HS-27A (cell line): ENCODE measurements at places on chromosomes 3 and 15.

DNA sequence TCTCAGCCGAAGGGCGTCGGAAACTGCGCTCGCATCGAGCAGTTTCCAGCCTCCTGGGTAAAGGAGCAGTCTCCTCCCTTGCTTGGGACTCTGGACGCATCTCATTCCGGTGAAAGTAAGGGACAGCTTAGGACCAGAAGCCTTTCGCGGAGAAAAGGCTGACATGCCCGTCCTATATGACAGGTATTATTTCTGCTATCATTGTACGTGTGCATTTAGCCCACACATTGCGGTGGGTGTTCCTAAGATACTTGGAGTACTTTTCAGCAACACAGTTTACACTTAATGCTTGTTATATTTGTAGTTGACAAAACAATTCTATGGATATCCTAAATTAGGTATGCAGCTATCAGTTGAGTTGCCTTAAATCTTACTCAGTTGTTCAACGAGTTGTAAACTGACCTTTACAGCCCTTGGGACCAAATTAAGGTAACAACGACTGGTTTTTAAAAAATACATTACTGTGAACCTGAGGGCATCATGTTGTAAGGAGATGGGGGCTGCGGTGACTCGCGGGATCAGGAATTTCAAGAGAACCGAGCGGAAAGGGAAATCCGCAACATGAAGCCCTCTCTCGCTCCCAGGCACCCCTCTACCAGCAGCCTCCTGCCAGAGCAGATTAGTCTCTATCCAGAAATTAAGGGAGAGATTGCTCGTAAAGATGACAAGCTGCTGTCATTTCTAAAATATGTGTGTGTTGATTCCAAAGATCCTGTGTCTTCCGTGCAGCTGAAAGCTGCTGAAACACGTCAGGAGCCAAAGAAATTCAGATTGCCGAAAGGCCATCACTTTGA is 632 bp upstream of the COPS2 start:
- no peak for DNase-seq

GRCh38 chr15:81239190-81239589 is 42.5 kb downstream of the IL16 start:
- no peak for DNase-seq

DNA sequence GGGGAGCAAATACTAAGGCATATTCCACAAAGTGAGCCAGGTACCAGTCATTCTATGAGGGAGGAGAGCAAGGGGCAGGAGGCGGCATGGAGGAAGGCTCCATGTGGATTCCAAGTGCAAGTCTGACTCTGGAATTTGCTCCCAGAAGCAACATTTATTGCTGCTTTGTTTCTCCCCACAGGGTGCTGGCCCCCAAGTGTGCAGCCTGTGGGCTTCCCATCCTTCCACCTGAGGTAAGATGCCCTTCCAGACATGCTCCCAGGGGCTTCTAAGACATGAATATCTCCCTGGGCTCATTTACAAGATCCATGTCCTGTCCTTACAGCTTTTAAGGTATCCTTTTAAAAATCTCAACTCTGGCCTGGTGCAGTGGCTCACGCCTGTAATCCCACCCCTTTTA is 15.9 kb upstream of the SACM1L start:
- DNase-seq = no peak

GRCh38 chr15:35023804-35024203 is 35.7 kb upstream of the ZNF770 start:
- DNase-seq = no peak

GRCh38 chr3:141825216-141826011 is 51.0 kb upstream of the ATP1B3 start:
- DNase-seq = no peak

- no peak for DNase-seq
Observed at GRCh38 chr3:105399611-105400010, 32.9 kb downstream of the ALCAM start.

DNA sequence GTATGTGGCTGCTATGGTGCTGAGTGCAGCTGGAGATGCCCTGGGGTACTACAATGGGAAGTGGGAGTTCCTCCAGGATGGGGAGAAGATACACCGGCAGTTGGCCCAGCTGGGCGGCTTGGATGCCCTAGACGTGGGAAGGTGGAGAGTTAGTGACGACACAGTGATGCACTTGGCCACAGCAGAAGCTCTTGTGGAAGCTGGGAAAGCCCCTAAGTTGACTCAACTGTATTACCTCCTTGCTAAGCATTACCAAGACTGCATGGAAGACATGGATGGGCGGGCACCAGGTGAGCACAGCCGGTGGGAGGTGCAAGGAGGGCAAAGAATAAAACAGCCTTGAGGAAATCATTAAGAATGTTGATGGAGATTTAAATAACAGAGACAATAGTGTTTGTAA is 2.9 kb downstream of the ADPRH start:
- no peak for DNase-seq

- no peak for DNase-seq
Observed at GRCh38 chr3:129567176-129567705, 24.3 kb downstream of the H1-8 start.

- DNase-seq = no peak
Observed at GRCh38 chr3:94671078-94671477, 608.2 kb downstream of the NSUN3 start.

DNA sequence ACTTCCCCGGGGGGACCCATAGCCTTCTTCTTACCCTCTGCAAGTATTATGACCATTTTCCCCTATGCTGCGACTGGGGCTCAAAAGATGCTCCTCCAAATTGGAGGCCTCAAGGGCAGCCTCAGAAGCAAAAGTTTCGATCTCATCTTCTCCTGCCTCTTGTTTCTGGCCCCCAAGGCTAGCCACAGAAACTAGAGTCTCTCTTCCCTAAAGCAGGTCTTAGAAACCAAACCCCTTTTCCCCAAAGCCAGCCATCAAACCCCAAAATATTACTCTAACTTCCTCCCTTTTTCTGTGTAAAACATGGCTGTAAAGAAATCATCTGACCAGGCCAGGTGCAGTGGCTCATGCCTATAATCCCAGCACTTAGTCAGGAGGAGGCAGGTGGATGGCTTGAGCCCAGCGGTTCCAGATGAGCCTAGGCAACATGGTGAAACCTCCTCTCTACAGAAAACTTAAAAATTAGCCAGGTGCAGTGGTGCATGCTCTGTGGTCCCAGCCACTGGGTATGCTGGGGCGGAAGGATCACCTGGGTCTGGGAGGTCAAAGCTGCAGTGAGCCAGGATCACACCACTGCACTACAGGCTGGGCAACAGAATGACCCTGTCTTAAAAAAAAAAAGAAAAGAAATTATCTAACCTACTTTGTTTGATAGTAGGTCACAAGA is 36.7 kb upstream of the MFGE8 start:
- no peak for DNase-seq

DNA sequence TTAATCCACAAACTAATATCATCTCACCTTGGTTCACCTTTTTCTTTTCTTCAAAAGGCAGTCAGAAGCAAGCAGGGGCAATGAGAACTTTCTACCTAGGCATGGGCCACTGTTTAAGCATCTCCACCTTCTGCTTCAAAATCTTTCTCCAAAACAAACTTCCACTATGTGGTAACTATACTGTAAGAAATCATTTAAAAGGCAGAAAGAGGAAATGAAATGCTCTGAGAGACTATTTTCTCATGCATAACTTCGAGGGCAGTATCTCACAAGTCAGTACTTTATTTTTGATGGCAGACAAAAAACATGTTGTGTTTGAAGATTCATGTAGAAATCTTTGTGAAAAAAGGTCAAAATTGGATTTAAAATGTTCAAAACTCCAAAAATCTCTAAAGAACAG is 419.7 kb downstream of the ZBTB20 start:
- no peak for DNase-seq

- DNase-seq = no peak
Observed at GRCh38 chr15:58185439-58185838, 47.3 kb downstream of the AQP9 start.

- no peak for DNase-seq
Observed at GRCh38 chr3:64215103-64215502, 10.2 kb downstream of the PRICKLE2 start.

GRCh38 chr15:91865486-91865885 is 12.0 kb downstream of the SLCO3A1 start:
- DNase-seq = no peak

DNA sequence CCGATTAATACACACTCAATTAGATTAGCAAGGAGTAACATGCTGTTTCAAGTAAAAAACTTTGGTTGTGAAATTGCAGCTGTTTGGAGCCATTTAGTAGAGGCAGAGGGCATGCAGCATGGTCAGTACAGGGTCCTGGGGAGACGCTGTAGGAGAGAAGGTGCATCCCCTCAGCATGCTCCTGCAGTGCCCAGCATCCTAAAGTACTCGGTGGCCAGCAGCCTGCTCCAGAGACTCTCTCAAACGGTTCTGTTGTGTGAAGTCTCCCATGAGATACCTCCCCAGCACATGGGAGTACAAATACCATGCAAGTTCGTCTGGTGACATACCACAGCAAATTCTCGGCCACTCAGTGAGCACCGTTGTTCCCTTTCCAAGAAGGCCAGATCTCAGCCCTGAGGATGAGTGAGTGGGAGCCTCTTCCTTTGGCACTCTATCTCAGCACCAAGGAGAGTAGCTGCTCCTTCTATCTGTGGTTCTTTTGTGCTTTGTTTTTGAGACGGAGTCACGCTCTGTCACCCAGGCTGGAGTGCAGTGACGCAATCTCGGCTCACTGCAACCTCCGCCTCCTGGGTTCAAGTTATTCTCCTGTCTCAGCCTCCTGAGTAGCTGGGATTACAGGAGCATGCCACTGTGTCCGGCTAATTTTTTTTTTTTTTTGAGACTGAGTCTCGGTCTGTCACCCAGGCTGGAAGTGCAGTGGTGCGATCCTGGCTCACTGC is 72.7 kb downstream of the TJP1 start:
- no peak for DNase-seq

GRCh38 chr3:10744098-10744465 is 71.9 kb upstream of the SLC6A11 start:
- no peak for DNase-seq

- DNase-seq = no peak
Observed at GRCh38 chr3:82265747-82266146, 504.3 kb upstream of the GBE1 start.

GRCh38 chr3:179971280-179971679 is 65.5 kb downstream of the PEX5L start:
- no peak for DNase-seq

DNA sequence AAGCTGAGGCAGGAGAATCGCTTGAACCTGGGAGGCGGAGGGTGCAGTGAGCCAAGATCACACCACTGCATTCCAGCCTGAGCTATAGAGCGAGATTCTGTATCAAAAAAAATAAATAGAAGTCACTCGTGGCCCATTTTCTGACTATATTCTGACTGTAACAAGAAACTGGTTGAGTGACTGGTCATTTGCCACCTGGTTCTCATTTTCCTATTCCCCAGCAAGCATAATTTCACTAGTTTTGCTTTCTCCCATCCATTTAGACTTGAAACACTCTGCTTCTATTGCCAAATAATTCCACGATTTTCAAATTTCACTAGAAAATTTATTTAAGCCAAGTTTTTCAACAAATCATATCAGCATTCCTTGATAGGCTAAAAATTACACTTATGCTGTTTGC is 40.7 kb downstream of the C3orf70 start:
- DNase-seq = no peak

GRCh38 chr3:25648107-25648535 is 16.6 kb downstream of the TOP2B start:
- DNase-seq = peak; percentile 63

DNA sequence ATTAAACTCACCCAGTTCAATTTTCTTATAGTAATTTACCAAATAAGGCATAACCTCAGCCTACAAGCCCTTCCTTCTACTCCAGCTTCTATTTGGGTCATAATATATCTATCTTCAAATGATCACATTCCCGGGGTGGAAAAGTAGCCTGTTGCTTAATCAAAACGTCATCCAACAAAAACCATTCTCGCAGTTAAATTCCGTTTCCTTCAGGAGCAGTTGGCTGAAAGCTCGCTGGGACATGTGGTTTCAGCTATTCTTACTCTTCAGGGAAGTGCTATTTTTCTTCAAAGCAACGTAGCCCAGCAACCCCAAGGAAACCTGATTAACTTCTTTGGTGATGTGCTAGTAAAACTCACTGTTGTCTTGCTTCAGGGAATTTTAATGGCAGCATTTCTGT is 59.6 kb downstream of the MAGI1 start:
- peak; percentile 58 for DNase-seq

GRCh38 chr3:143529018-143529478 is 319.2 kb downstream of the SLC9A9 start:
- DNase-seq = no peak

- DNase-seq = no peak
Observed at GRCh38 chr3:141789281-141789680, 26.1 kb downstream of the GRK7 start.

- DNase-seq = no peak
Observed at GRCh38 chr3:19940643-19941042, 6.3 kb upstream of the RAB5A start.

GRCh38 chr3:160154033-160154432 is 71.2 kb upstream of the C3orf80 start:
- DNase-seq = no peak

- no peak for DNase-seq
Observed at GRCh38 chr3:4742359-4742758, 236.9 kb upstream of the BHLHE40 start.

- DNase-seq = no peak
Observed at GRCh38 chr3:111764645-111765091, 94.4 kb upstream of the PHLDB2 start.

GRCh38 chr3:76293856-76294255 is 508.5 kb upstream of the ZNF717 start:
- no peak for DNase-seq

DNA sequence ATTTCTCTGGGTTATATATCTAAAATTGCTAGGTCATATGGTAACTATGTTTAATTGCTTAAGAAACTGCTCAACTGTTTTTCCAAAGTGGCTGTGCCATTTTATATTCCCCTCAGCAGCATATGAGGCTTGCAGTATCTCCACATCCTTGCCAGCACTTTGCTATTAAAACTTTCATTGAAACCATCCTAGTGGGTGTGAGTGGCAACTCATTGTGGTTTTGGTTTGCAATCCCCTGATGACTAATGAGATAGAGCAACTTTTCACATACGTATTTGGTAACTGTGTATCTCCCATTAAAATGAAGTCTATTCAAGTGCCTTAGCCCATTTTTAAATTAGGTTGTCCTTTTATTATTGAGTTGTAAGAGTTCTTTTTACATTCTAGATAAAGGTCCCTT is 17.3 kb downstream of the KPNA1 start:
- DNase-seq = no peak
